GM13977 (cell line): ENCODE measurements at places on chromosomes 6 and 20.
A peak's percentile ranks its signal among the peaks of the same experiment; 100 is the strongest.

DNA sequence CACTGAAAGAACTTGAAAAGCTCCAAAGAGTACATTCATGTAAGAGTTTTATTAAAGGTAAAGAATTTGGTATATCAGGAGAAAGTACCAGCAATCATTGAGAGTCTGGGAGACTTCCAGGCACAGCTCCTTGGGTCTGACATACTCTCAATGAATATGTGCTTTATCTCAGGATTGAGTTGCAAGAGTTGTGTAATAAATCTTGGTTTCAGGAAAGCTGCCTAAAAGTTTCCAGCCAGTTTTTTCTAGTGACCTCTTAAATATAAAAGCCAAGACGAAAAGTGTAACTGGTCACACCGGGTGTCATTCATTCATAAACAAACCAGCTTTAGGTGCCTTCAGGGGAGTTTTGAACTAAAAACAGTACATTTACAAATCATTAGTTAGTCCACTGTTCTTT lies 21.6 kb upstream of the GJA1 start:
- no peak for DNase-seq

GRCh38 chr6:33321227-33321626 lies 3.7 kb upstream of the ZBTB22 start:
- no peak for DNase-seq

DNA sequence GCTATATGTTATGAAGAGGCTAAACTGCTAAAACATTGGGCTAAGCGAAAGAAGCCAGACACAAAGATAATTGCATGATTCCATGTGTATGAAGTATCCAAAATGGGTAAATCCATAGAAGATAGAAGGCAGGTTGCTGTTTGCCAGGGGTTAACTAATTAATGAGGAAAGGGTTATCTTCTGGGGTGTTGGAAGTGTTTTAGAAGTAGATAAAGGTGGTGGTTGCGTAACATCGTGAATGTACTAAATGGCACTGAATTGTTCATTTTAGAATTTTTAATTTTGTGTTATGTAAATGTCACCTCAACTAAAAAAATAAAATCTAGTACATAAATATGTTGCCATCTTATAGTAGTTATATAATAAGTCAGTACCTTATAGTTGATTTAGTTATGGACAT lies 104.4 kb upstream of the ADGRF4 start:
- DNase-seq: no peak

DNA sequence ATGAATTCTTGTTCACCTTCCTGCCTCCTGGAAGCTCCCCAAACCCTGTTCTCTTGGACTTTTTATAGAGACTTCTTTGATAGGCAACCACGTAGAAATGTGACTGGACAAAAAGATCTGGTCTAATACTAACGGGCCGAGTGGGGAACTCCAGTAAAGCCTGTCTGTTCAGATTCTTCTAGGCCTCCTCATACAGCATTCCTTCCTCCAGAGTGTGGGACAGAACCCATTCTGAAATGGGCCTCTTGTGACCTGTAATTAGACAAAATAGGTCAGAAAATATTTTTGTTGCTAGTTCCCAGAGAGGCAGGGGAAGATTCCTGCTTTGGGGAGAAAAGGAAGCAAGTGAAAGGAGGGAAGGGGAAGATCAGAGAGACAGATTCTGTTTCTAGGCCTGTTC lies 374.3 kb downstream of the CDH26 start:
- no peak for DNase-seq

GRCh38 chr6:32920715-32921114 lies 20.1 kb downstream of the HLA-DMB start:
- DNase-seq: no peak

DNA sequence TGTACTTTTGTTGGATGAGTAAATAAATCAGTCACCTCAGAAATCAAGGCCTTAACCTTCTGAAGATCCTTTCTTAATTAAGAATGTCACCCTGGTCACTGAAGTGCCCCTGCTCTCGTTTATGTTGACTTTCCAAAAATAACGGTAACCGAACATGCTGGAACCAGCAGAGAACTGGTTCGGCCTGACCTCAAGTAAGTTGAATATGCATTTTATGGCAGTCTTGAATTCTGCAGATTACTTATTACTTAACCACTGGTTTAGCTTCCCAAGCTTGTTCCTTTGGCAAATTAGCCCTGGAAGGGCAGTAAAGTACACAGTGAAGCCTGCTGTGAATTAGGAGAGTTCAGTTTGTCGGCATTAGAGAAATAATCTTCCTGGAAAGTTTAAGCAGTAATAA lies 12.2 kb downstream of the MAPRE1 start:
- no peak for DNase-seq

- DNase-seq: no peak
These were observed 254.7 kb downstream of the TSHZ2 start for GRCh38 chr20:53226826-53227225.

DNA sequence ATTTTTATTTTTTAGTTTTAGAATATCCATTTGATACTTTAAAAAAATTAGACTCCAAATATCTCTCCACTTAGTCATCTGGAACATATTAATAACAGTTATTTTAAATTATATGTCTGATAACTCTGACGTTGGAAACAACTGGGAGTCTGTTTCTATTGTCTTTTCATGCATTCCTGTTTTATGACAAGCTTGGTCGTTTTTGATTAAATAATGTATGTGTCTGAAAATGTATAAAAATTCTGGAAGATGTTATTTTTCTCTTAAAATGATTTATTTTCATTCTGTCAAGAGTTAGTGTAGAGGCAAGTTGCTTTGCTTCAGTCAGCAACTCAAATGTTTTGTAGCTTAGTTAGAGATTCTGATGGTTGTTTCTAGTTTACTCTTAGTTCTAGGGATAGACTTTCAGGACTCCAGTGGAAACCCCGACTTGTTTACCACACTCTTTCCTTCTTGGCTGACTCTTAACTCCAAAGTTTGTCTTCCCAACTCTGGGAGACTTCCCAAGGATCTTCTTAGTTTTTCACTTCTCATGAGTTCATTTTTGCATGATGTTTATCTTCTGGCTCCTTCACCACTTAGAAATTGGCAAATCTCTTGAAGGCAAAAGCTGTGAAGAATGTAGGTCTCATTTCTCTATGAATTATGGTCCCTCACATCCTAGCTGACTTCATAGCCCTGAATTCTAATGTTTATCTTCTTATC lies 190.9 kb downstream of the LAMA2 start:
- no peak for DNase-seq

DNA sequence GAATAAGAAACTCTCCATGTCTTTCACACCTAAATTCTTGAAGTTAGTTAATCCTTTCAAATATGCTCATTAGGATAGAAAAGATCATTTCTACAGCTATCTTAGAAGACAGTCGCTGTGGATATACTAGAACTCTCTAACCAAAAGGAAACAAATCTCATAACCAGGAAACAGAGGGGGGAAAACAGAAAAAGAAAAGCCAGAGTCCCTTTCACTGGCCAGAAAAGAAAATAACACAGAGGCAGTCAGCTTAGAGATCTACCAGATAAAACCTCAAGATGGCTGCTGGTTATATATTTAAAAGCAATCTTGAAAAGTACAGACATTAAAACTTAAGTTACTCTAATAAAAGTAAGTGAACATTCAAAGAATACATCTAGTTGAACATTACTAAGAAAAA lies 19.6 kb downstream of the NUP153 start:
- no peak for DNase-seq

DNA sequence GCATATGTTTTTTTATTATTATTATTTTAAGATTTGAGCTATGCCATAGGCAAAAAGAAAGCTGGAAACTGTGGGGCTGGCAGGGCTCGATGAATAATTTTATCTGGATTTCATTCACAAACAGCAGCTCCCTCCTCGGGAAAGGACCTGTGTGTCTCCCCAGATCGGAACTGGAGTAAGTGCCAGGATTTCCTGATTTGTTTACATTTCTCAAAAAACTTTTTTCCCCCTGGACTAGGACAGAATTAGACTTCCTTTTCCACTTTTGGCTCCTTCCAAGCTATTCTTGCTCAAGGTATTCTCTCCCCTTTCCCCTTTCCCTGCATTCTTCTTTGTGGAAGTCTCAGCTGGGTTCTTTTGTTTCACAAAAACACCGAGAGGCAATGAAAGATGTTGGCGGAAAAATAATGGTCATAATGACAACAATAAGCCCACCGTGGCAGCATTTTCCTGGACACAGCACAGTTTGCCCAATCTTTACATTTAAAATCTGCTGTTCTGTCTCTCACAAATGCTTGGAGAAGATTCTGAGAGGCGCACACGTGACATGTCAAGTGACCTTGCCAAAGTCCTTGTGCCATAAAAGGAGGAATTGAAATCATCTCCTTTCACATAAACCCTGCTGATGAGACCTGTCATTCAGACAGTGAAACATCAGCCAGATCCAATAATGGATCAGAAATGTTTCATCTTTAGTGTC lies 85.8 kb upstream of the PREP start:
- no peak for DNase-seq

DNA sequence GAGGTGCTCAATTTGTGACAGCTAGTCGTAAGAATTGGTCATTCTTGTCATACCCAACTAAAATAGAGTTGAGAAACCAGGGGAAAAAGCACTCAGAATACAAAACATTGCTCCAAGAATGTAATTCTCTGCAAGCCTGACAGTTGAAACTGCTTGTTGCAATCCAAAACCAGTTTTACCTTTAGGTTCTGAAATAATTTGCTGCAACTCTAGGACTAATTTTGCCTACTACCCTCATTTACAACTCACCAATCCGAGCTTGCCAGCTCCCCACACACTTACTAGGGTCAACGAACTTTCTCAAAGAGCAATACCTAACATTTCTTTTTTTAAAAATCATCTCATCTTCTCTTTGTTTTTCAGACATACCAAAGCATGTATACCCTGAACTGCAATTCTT lies 29.7 kb downstream of the LIN28B start:
- no peak for DNase-seq

- DNase-seq: no peak
These were observed 42.3 kb downstream of the SLC35D3 start for GRCh38 chr6:136964398-136964797.

DNA sequence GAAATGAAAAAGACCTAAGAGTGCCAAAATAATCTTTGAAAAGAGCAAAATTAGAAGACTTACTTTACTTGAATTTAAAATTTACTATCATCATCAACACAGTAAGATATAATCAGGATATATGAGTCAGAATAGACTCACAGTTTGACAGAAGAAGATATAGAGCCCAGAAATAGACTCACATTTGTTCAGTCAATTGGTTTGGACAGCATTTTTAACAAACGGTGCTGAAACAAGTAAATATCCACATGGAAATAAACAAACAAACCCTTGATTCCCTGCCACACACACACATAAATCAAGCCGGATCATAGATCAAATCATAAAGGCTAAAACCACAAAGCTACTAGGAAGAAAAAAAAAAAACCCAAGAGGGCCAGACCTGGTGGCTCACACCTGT lies 291.1 kb downstream of the ADGRG6 start:
- DNase-seq: no peak

DNA sequence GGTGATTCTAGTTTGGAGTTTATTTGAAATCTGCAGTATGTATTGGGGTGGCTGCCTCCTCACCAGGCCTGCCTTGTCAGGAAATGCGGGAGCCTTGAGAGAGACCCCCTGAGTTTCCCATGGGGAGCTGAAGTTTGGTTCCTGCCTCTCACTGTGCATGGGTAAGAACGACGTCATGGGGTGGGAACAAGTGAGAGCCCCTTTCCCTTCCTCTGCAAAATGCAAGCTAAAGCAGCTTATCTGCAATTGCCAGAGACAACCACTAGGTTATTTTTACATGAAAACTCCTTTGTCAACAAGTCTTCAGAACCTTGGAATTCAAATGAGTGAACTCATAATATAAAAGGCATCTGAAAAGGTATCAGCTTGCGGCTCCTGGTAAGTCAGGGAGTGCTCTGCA lies 58.4 kb downstream of the TMEM170B start:
- DNase-seq: no peak

DNA sequence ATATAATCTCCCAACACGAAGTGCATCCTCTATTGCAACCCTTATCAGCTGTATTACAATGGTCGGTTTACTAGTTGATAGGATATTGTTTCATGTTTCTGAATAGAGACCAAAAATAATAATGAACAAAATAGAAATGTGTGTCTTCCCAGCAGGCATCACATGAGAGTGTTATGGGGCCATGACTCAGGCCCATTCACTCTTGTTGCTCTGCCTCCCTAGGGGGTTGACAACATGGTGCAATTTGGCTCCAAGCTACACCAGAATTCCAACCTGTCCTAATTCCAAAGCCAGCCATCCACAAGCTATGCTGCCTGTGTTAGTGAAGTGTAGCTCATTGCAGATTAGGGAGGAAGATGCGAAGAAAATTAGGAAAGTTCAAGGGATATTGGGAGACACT lies 13.1 kb upstream of the SAYSD1 start:
- no peak for DNase-seq

GRCh38 chr6:133360194-133360593 lies 119.0 kb downstream of the EYA4 start:
- DNase-seq: no peak

DNA sequence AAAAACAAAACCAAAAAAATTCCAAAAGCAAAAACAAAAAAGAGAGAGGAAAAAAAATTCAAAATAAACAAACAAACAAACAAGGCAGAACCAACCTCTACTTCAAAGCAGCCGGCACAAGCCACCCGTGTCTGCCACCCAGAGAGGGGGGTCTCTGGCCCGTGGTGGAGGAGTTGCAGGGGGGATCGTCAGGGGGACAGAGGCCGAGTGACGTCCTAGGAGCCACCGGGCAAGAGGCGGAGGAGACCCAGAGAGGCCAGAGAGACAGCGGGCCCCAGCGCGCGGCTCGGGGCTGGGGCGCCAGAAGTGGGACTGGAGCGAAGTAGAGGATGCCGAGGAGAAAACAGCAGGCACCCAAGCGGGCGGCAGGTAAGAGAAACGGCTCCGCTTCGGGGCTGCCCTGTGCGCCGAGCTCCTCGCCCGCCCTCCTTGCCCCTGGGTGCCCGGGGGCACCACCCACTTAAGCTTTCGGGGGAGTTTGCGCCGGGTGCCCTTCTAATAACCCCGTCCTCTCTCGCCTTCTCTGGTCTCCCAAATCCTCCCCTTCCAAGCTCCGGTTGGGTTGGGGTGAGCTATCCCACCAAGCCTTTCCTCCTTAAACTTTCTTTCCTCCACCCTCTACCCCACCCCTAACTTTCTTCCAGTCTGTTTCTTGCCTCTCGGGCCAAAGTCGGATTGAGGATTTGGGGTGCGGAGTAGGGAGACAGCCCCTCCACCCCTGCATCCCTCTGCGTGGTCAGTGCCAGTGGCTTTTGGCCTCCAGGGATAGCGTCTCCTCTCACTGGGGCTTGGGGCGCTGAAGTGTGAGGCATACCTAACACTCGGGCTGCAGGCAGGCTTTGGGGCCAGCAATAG lies 1.0 kb downstream of the TSHZ2 start:
- no peak for DNase-seq

- DNase-seq: no peak
These were observed 58.8 kb upstream of the ZNF831 start for GRCh38 chr20:59104831-59105230.

GRCh38 chr6:10269814-10270472 lies 144.9 kb downstream of the TFAP2A start:
- peak; percentile 7 for DNase-seq

GRCh38 chr6:157244175-157244574 lies 79.1 kb downstream of the TMEM242 start:
- no peak for DNase-seq

GRCh38 chr6:5093231-5094015 lies 8.3 kb downstream of the PPP1R3G start:
- DNase-seq: no peak
